ENCODE measurements at places on chromosomes 2 and 18.

- no peak for DNase-seq
These were observed 1229.0 kb upstream of the ZEB2 start for GRCh38 chr2:145748927-145749326.

DNA sequence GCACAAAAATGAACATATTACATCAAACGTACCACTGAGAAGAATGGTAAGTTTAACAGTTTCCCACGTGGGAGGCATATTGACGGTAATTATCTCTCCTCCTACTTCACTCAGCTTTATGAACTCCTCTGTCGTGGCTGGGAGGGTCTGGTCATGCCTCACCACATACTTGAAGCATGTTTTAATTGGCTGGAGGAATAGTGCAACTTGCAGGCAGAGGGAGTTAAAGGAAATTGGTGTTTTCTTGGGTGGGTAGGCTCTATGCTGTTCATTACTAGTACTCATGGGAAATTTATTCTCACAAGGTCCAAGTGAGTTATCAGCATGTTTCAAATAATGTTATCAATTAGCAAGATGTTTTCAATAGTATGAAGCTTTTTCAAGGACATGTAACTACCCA is 767.0 kb downstream of the PLCL1 start:
- DNase-seq: no peak

- no peak for DNase-seq
These were observed 111.5 kb downstream of the CYRIA start for GRCh38 chr2:16554060-16554583.

- no peak for DNase-seq
These were observed 55.1 kb upstream of the ACVR2A start for GRCh38 chr2:147789720-147790119.

DNA sequence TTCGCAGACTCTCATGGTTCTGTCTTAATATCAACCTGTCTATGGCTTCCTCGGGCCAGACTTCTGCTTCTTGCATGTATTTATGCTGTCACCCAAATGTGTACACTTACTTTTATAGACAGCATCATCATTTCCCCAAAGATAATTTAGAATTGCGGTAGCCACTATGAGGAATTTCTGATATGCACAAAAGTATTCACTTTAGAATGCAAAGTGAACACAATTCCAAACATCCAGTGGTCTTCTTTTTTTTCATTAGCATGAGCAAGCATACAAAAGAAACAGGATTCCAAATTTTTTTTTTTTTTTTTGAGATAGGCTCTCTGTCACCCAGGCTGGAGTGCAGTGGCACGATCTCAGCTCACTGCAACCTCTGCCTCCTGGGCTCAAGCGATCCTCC is 21.0 kb upstream of the MCFD2 start:
- DNase-seq: no peak

DNA sequence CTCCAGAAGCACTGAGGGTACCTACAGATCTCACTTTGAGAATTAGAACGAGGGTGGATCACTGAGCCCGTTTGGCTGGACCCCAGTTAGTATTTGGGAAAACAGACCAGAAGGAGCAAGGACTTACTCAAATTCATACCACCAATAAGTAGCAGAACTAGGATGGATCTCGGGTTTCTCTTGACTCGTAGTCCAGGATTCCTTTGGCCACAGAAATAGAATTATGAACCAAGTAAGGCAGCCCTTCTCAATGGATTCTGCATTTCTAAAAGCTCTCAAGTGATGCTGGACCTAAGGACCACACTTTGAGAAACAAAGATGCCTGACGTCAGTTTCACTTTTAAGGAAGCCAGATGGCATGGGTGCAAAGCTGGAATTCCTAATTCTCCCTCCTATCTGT is 153.0 kb downstream of the KLHL29 start:
- no peak for DNase-seq

DNA sequence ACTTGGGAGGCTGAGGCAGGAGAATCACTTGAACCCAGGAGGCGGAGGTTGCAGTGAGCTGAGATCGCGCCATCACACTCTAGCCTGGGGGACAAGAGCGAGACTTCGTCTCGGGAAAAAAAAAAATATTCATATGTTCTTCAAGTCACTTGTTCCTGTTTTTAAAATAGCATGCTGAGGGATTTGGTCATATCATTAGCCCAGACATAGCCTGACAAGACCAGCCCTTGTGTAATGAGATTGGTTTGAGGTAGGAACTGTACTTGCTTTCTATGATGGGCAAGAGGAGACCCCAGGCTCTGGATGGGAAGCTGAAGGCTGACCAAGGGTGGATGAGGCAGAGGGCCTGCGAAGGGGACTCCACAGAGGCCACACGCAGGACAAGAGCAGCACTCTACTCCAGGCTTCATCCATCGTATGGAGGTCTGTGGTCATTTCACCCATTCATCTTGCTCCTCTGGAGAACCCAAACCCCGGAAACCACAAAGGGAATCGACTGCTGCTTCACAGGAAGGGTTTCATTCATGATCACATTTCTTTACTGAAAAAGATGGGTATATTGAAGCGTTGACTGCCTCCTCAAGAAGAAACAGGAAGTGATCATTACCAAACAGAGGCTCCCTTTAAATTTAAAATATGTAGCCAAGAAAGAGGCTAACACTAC is 87.1 kb upstream of the ZNF397 start:
- no peak for DNase-seq

Data from WERI-Rb-1 (cell line).